Amygdala (tissue), 56 donors: ENCODE measurements at places on chromosomes 3 and 15.

DNA sequence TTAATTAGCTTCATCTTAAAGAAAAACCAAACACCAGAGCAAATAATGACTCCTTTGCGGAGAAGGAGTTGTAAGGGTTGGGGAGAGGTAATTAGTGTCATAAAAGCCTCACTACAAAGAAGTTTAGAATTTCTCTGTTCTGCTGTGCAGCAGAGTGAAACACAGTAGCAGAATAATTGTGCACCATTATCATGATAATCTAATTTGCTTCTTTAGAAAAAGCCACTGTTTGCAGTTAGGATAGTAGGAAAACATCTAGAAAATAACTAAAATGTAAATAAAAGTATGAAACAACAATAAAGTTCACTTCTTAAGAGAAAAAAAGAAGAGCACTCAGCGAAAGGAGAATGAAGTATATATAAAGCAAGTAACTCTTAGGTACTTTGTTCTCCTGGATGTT lies 5.5 kb downstream of the SHOX2 start:
- DNase-seq = no peak

GRCh38 chr3:187996609-187997008 lies 157.3 kb upstream of the LPP start:
- no peak for DNase-seq

- no peak for DNase-seq
These were observed 165.1 kb upstream of the UBE2E1 start for GRCh38 chr3:23640471-23641146.

DNA sequence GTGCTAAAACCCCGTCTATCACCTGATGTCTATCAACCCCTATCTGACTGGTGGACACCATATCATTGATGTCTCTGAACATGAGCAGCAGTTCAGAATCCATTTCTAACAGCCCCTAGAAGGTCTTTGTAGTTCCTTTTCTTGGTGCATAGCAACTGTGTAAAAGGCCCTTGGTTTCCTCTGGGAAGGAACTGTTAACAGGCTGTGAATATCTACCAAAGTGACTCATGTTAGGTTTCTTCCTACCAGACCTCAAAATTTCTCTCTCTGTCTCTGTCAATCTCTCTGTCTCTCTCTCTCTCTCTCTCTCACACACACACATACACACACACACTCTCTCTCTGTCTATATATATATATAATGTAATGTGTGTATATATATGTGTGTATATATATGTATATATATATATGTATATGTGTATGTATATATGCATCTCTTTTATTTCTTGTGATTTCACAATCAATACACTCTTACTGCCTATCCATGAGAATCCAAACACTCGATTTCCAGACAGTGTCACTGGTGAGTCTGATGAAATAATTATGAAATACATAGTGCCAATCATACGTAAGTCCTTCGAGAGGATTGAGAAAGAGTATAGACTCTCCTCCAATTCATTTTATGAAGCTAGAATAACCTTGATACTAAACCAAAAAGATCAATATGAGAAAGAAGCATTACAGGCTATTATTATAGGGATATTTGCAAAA lies 335.9 kb upstream of the SLCO3A1 start:
- DNase-seq = no peak

- no peak for DNase-seq
These were observed 88.4 kb downstream of the RAP2B start for GRCh38 chr3:153250446-153250845.

- DNase-seq = no peak
These were observed 68.8 kb downstream of the CHDH start for GRCh38 chr3:53777468-53777867.

DNA sequence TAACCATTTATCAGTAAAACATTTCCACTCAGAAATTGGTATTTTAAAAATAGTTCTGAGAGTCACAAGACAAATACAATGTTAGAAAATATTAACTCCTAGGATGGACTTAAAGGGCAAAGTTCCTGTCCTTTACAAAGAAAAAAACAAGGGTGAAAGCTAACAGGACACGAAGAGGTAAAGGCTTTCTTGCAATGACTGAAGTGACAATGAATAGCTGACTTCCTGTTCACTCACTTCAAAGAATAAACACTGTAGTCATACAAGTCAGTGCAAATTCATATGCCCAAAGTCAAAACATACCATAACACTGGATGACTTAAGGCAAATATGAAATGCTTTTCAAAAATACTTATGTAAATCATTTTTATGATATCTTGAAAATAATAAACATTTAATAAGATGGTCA lies 1389.8 kb upstream of the ALCAM start:
- DNase-seq = no peak

GRCh38 chr3:37309921-37310665 lies 135.7 kb upstream of the LRRFIP2 start:
- no peak for DNase-seq

- DNase-seq = no peak
These were observed 4.9 kb upstream of the DYNC1LI1 start for GRCh38 chr3:32575451-32576113.

DNA sequence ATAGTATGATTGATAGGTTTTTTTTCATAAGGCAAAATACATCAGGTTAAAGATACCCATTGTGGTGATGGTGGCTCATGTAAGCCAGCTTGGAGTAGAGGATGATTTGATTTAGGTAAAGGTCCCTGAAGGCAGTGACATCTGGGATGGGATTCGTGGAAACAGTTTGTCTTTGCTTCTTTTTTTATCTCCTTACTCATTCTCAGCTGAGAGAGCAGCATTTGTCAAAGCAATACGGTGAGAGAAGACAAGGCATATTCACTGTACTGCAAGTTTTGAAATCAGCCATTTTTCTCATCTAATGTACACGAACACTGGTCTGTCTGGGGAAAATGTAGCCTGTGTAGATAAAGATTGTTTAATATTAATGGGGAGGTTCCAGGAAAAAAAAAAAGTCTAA lies 749.1 kb downstream of the SQOR start:
- no peak for DNase-seq

DNA sequence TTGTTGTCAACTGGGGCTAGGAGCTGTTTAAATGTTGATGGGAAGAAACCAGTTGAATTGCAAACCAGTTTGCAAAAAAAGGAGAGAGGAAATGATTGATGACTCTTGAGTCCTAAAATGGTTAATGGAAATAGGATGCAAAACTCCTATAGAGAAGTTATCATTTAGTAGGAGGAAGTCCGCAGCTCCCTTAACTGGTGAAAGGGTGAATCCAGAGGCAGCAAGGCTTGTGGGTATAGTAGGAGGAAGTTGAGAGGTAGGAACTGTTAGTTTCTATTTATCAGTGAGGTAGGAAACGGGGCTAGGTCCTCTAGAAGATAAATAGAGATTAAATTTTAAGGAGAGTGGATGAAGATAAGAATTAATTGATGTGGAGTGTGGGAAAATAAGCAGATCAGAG lies 15.4 kb downstream of the IREB2 start:
- no peak for DNase-seq

- DNase-seq = no peak
These were observed 51.9 kb downstream of the TBL1XR1 start for GRCh38 chr3:177145381-177145780.

DNA sequence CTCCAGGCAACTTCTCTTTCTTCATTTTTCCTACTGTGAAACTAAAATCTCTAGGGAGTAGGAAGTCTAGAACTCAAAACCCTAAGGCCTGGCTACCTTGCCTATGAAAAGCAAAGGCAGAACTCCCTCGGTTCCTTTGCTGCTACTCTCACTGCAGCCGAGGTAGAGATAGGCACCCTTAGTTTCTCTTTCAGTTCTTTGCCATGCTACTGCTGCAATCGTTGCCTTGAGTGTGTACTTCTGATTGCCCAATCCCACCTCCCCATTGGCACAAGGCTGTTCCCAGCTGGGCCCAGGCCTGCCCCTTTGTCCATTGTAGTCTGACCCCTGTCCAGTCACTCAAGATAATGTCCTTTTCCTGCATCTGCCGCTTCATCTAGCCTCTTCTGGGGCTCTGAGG lies 92.3 kb upstream of the MRPS22 start:
- no peak for DNase-seq

- no peak for DNase-seq
These were observed 1.2 kb downstream of the SETD2 start for GRCh38 chr3:47162697-47163168.

GRCh38 chr3:64308931-64309330 lies 83.7 kb upstream of the PRICKLE2 start:
- no peak for DNase-seq

DNA sequence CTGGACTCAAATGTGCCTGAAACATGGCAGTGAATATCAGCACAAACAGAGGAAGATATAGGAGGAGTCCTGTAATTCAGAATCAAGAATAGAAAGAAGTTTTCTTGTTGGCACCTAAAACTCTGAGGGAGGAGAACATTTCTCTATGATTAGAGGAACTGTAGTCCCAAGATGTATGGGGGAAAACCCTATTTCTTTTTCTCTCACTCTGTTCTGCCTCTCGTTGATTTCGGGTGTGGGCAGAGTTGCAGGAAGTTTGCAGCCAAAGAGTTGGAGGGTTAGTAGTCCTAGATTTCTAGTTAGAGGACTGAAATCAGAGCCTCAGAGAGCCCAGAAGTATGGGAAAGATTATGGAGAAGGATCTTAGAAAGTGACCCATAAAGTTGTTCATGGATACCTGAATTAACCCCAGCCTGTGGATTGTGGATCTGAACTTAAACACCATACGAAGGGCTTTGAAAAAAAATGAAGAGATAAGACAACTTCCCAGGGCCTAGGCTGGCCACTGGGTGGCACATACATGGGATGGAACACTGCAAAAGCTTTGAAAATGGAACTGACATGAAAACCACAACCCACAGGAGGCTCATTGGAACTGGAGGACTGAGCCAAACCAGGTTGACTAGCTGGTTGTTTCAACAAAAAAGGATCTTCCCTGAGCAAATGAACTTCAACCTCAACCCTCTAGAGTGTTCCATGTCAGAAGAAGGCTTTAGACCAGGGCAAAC lies 34.6 kb downstream of the FMN1 start:
- DNase-seq = no peak
